ENCODE measurements at places on chromosomes 16 and 17. TPM values are rescaled to one million over a fixed set of nuclear protein-coding genes. Genes with fewer than 3 reads are reported as not detected.
A peak's percentile ranks its signal among the peaks of the same experiment; 100 is the strongest.

GRCh38 chr16:85278839-85279238 is 166.6 kb upstream of the CIBAR2 start:
- H3K27me3 ChIP-seq = no peaks in the 10 kb centered on the region
- DNase-seq = peak; percentile 82
- peaks cover 26% of the 10 kb centered on the region for H3K4me1 ChIP-seq
- H3K4me3 ChIP-seq = no peak overlapping the region
- H3K36me3 ChIP-seq = no peaks in the 10 kb centered on the region

The FMNL1 gene
- 9.8 TPM for total RNA-seq

DNA sequence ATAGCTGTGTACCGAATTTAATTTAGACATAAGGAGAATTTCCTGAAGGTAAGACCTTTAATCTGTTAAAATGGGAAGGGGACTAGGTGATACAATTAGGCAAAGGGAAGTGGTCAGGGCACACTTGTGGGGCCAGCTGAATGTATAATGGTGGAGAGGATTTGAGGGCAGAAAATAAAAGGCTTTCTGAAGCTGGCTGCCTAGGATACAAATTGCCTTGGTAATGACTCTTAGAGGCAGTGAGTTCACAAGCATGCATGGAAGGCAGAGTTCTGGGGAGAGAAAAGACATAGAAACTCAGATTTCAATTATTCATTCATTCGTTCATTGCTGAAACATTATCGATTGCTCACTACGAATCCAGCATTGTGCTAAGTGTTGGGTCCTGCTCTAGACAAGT is 12.4 kb upstream of the NFAT5 start:
- DNase-seq = no peak
- no peaks in the 10 kb centered on the region for H3K36me3 ChIP-seq
- H3K27me3 ChIP-seq = no peaks in the 10 kb centered on the region
- H3K4me1 ChIP-seq = no peaks in the 10 kb centered on the region
- H3K27ac ChIP-seq = no peak overlapping the region

- H3K27ac ChIP-seq = no peak overlapping the region
- H3K4me1 ChIP-seq = peaks cover 12% of the 10 kb centered on the region
These were observed 1.3 kb downstream of the YBX2 start for GRCh38 chr17:7293159-7293558.

GRCh38 chr16:5002699-5003143 is 31.0 kb downstream of the NAGPA start:
- no peak overlapping the region for H3K4me3 ChIP-seq
- H3K4me1 ChIP-seq = no peaks in the 10 kb centered on the region
- H3K27ac ChIP-seq = no peak overlapping the region
- H3K27me3 ChIP-seq = no peaks in the 10 kb centered on the region
- DNase-seq = no peak
